ENCODE measurements at places on chromosomes 4 and X.
A peak's percentile ranks its signal among the peaks of the same experiment; 100 is the strongest.

GRCh38 chr4:166413356-166413755 is 540.3 kb downstream of the TLL1 start:
- no peak for DNase-seq

- DNase-seq, result no peak
Measured at GRCh38 chrX:10171249-10171648, 14.5 kb downstream of the CLCN4 start.

DNA sequence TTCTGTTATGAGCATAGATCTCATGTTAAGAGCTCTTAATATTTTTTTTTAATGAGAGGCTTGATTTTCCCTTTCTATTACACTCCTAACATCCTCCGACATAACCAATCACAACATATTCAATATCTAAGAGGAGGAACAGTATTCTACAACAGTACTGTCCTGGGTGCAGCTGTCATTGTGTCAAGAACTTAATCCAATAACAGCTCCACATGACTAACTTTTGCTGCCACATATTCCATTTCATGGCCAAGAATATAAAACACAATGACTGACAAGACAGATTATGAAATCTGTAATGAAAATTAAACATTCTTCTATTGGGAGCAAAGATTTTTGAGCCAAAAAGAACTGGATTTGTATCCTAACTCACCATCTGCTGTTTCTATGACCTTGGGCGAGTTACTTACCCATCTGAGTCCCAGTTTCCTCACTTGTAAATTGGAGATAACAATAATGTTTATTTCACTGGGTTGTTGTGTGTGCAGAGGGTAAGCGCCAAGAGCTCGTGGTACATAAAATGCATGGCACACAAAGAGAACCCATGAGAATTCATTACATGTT is 405.6 kb downstream of the SPRY1 start:
- no peak for DNase-seq

DNA sequence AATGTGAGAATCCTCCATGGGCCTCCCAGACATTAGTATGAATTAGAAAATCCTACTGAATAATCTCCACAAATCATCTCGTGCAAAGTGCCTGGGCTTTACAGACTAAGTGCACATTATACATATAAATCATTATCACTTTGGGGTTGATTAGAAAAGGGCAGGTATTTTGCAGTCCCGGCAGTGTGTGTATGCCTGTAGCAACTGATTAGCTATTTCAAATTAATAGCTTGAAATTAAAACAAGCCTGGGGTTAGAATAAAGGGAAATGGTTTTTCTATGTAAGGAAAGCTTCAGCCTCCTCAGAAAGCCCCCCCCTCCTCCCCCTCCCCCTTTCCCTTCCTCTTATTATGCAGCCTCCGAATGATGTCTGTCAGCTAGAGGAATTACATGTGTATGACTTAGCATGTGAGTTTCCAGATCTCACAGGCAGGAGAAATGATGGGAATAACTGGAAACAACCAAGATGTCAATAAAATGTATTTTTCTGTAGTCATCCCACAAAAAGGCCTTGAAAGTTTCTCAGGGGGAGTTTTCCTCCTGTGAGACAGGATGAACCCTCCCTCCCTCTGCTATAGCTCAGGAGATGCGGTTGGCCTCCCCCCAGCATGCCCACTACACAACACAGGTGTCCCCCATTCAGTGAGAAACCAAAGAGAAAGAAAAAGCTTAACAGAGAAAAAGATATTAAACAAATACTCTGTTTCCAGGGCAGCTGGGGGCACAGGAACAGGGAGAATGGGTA is 41.2 kb upstream of the RASGEF1B start:
- DNase-seq, result no peak

- DNase-seq, result no peak
Measured at GRCh38 chr4:58566260-58566659, 1456.1 kb upstream of the IGFBP7 start.

- DNase-seq, result no peak
Measured at GRCh38 chrX:20670611-20671010, 403.9 kb upstream of the RPS6KA3 start.

DNA sequence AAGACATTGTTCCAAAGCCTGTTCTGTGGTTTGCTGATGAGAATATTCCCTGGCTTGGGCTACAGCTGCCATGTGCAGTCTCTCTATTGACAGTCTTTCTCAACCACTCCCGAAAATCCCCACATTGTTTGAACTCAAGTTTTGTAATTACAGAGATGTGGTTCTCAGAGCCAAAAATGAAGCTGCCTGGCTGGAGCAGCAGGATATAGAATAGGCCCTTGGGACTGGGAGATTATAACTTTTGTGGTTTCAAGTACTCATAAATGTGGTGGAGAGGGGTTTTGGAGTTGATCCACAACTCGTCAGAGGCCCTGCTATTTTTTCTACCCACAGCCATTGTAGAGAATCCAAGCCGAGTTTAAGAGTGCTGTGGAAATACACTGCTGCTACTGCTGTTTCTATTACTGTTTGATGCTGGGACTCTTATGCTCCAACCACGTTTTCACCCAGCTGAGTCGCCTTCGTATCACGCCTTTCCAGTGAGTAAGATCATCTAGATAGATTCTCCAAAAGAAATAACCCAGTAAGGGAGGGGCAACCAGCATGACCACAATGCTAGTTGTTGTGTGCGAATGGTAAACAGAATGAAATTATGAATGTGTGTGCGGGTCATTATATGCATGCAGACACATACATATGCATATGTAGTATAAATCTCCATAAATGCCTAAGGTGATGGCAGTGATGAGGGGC is 57.1 kb upstream of the ATXN3L start:
- no peak for DNase-seq

GRCh38 chr4:123421937-123422781 is 25.6 kb downstream of the SPRY1 start:
- no peak for DNase-seq

GRCh38 chrX:120356084-120356483 is 5.8 kb upstream of the ATP1B4 start:
- peak; percentile 43 for DNase-seq

Data from NCI-H460 (cell line).